DND-41 (cell line): ENCODE measurements at places on chromosomes 7 and 10.
A peak's percentile ranks its signal among the peaks of the same experiment; 100 is the strongest.

GRCh38 chr10:17220652-17221100 is 7.4 kb upstream of the VIM start:
- no peak for DNase-seq

GRCh38 chr10:14456218-14456869 is 125.6 kb upstream of the FRMD4A start:
- DNase-seq: no peak

DNA sequence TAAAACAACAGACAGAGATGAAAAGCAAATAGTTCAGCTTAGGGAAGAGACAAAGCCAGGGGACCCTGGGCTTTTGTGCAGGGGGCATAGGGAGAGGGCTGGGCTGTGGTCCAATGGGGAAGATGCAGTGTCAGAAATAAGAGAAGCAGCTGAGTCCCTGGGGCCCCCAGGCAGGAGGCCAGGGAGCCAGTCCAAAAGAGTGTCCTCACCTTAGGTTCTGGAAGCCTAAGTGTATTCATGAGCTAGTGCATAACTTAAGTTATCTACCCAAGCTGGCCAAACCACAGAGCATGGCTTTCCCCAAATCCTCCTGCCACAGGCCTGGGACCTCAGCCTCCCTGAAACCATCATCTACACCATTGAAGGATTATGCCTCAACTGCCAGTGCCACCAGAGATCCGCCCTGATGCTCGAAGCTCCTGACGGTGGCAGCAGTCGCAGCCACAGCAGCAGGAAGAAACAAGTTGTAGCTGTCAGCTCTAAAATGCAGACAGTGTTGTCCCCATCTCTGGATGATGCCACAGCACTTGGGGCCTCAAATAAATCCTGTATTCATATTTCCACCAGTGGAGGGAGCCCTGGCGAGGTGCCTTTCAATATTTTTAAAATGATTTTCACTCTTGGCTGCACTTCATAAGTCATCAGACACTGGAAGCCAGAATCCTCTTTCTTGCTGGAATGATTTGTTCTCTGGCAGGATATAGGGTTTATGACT is 574.6 kb downstream of the GRID1 start:
- no peak for DNase-seq

DNA sequence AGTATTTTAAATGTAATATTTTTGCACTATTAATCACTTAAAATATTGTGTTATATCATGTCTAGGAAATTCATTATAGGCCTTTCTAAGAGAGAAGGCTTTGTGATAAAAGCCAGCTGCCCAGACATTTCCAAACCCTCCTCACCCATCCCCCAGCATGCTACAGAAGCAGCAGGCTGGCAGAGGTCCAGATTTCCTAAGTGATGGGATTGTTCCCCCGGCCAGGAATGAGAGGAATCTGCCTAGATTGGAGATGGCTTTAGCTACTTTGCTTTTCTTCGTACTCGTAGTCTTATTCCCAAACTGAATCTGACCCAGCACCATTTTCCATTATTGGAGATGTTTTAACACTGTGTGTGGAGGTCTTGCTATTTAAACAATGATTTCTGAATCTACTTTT is 29.4 kb downstream of the CDK14 start:
- no peak for DNase-seq

GRCh38 chr10:108303149-108303548 is 1138.6 kb upstream of the SORCS1 start:
- no peak for DNase-seq

GRCh38 chr10:130790339-130790738 is 521.2 kb downstream of the TCERG1L start:
- no peak for DNase-seq

DNA sequence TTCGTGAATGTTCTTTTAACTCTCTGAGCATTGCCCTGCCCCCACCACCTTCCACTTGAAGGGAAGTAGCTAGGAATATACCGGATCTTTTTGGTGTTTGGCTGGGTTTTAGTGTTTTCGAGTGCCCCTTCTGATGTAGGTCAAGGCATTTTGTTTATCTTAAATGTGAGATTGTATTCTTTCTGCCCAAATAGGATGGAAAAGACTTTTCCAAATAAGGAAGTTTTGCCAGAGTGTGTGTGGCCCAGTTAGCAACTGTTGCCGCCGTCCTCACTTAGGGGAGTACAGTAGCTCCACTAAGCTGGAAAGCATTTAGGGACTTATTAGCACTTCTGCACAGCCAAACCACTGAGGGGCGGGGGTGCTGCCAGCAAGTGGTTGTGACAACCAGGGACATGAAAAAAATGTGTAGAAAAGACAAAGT is 29.8 kb upstream of the VCL start:
- DNase-seq: no peak

DNA sequence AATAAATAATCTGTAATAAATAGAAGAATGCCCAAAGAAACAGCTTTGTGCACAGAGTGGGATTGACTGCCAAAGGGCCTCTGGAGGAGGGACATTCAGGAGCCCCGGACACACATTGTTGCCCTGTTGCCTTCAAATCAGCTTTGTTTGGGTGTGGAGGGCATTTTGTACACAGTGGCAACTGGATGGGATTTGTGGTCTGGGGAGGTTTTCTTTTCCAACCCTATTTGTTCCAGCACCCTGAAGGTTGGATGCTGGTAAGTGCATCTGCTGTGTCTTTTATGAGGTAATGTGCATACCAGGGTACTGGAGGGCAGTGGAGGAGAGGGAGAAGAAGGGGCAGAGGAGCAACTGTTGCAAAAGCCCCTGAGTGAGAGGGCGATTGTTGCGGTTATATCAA is 6.3 kb downstream of the LRMDA start:
- no peak for DNase-seq

DNA sequence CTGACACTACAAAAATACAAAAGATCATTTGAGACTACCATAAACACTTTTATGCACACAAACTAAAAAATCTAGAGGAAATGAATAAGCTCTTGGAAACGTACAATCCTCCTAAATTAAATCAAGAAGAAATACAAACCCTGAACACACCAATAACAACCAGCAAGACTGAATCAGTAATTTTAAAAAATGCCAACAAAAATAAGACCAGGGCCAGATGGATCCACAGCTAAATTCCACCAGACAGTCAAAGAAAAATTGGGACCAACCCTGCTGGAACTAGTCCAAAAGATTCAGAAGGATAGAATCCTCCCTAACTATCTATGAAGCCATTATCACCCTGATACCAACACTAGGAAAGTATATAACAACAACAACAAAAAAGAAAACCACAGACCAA is 277.4 kb downstream of the AGMO start:
- no peak for DNase-seq

GRCh38 chr7:6241607-6241973 is 30.8 kb downstream of the CYTH3 start:
- DNase-seq: no peak

DNA sequence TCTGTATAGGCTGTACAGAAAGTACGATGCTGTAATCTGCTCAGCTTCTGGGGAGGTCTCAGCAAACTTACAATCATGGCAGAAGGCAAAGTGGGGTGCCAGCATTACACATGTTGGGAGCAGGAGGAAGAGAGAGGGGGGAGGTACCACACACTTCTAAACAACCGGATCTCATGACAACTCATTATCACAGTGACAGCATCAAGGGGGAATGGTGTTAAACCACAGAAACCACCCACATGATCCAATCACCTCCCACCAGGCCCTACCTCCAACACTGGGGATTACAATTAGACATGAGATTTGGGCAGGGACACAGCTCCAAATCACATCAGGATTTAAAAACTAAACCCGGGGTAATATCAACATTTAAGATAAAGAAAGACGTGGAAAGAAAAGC is 468.8 kb upstream of the AUTS2 start:
- peak; percentile 5 for DNase-seq

GRCh38 chr10:24484771-24485170 is 238.9 kb downstream of the ARHGAP21 start:
- DNase-seq: no peak

GRCh38 chr10:73588656-73589055 is 2.5 kb downstream of the USP54 start:
- DNase-seq: no peak

DNA sequence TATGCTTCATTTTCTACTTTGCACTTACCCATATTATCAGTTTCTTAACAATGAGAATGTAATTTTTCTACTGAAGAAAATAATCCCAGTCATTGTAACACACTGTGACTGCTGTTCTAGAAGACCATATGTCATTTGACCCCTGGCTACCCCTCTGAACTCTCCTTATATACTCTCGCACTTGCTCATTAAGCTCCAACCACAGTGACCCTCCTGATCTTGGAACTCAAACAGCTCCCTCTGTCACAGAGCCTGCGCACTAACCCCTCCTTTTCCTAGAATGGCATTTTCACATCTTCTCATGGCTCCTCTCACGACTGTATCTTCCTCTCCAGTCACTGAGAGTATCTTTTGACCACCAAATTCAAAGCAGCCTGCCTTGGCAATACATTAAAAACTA is 169.7 kb downstream of the CACNA2D1 start:
- DNase-seq: no peak

DNA sequence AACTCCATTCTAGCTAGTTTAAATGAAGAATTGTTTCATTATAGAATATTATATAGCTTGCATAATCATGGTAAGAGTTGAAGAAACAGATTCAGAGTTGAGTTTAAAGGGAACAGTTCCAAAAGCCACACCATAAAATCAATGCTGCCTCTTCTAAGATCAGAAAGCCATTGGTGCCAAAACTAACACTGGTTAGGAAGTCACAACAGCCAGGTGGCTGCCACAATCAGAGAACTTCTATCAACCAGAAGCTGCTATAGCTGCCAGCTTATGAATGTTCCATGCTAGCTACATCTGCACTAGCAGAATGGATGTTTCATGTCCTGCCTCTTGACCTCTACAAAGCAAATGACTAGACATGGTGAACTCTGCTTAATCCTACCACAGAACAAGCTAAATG is 583.1 kb upstream of the LRRN3 start:
- peak; percentile 45 for DNase-seq

DNA sequence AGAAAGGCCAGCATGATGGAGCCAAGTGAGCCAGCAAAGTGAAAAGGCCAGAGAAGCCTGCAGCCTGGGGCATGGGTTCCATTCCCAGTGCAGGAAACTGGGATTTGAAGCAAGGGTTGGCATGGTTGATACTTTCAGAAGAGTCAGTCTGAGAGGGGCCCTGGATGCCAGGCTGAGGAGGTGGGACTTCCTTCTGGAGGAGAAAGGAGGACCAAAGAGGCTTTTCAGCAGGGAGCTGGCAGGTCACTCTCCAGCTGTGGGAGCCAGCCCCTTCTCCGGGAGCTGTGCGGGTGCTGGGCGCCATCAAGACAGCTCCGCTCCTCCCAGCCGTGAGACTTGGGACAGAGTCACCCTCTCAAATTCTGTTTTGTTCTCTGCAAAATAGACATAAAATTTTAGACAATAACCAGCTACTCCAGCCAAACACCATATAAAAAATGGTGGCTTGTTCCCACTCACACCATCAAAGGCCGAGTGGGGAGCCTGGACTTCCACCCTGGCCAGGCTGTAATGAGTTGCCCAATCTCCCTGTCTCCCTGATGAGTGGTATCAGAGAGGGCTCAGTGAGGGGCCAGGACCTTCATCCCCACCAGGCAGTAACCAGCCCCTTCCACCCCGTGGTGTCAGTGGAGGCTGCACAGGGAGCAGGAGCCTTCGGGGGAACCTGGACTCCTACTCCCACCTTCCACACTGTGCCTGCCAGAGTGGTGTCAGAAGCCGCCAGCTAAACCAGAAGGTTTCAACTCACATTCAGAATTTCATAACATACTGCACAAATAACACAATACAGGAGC is 133.6 kb upstream of the RET start:
- no peak for DNase-seq

DNA sequence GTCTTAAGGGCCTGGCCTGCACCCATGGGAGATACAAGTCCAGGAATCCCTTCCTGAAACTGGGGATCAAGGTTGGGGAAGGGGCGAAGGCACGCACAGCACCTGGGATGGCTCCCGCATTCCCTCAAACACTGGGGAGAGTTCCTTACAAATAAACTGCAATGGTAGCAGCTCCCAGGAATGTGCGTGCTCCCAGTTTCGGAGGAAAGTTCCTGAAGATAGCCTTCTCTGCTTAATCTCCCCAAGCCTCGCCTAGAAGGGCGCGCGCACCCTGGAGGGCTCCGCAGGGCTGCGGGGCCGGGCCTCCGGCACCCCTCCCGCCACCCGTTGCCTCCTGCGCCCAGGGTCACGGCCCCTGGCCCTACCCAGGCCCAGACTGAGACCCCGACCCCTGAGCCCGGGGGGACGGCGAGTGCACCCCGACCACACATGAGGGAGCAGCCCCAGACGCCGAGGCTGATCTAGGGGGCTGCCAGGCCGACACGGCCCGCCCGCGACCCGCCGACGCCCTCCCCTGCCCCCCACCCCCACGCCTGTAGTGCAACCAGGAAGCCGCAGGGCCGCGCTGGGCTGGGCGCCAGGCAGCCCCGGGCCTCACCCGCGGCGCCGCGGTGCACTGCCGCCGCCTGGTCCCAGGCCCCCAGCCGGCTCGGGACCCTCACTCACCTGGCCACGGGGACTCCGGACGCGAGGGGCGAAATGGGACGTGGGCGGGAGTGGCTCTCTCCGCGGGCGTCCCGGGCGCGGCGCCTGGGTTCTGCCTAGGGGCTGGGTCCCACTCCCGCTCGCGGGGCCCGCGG is 460 bp downstream of the ANXA11 start:
- DNase-seq: peak; percentile 51

- DNase-seq: no peak
Measured at GRCh38 chr10:127570036-127570435, 20.9 kb downstream of the NPS start.

- DNase-seq: peak; percentile 7
Measured at GRCh38 chr10:44195112-44196007, 189.5 kb downstream of the CXCL12 start.

DNA sequence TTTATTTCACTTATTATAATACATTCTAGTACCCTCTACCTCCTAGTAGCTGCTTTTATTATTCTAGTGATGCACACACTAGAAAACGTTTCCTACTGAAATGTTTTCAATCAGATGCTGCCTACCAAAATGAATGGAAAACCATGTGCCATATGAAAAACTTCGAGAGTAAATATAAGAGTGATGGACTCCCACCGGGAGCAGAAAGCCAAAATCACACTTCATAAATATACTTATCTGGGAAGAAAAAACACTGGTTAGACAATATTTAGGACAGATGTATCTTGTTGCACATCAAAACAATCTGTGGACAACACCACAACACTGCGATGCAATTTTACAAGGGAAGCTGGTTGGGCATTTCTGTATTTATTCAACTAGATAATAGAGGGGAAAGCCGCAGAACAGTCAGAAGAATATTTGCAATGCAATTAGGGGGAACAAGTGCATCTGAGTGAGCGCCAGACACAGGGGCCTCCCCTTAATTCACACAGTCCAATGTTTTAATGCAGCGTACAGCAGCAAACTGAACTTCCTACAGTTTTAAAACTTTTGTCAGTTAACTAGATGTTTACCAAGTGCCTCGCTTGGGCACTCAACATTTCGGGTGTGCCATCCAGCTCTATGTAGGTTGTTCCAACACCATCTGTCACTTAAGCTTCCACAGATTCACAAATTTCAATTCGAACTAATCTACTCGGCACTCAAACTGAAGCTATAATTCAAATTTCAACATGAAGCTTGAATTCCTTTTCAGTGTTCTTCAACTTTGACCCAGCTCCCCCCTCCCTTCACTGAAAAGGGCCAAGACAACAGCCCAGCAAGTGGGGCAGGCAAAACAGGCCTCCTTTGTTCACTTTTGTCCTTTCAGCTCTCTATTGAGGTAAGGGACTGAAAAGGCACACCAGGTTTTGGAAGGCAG is 7.4 kb downstream of the NRCAM start:
- no peak for DNase-seq
